ENCODE measurements at places on chromosomes 16 and 17.

DNA sequence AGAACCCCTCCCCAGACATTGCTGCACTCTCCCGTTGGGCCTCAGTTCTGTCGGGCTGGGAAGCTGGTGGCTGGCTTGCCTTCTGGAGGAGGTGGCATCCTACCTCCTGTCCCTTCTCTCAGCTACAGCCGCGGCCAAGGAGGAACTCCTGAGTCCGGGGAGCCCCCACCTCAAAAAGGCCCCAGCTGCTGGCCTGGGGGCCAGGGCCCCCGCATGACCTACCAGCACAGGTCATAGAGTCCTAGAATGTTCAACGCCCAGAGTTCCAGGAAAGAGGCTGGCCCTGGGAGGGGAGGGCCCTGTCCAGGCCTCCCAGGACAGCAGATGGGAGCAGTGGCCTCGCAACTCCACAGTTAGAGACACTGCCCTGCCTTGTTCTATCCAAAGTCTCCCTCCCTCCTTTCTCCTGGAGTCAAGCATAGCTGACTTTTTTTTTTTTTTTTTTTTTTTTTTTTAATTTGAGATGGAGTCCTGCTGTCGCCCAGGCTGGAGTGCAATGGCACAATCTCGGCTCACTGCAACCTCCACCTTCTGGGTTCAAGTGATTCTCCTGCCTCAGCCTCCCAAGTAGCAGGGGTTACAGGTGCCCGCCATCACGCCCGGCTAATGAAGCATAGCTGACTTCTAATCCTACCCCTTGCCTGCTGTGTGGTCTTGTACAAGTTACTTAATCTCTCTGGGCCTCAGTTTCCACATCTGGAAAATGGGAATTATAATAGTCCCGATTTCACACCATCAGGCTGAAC, 7.1 kb downstream of the CARHSP1 start:
- no peak for DNase-seq

DNA sequence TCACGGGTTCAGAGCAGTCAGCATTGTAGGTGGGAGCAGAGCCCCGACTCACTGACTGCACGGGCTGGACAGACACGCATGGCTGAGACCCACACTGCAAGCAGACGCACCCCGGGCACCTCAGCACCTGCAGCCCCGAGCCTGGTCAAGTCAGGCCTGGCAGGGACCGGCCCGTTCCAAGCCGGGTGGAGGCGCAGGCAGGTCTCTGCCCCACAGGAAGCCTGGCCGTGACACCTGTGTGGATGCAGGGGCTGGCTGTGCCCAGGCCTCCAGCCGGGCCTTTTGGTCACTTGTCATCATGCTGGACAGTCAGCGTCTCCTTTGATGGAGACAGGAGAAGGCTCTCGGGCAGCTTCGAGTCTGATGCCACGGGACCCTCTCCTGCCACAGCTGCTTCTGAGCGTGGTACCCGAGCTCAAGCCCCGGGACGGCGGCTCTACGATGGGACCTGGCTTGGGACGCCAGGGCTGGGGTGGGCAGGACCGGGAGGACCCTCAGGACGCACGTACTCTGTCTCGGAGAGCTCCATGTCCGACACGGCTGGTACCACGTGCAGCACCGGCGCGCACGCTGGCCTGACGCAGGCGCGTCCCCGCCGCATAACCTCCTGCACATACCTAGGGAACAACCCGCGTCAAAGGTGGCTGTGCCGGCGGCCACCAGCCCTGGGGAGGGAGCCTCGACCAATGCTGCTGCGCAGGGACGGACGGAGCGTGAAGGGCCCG, 7.9 kb downstream of the PDIA2 start:
- no peak for DNase-seq

- DNase-seq = peak; percentile 36
These were observed 11.8 kb upstream of the CLTC start for GRCh38 chr17:59607817-59608403.

DNA sequence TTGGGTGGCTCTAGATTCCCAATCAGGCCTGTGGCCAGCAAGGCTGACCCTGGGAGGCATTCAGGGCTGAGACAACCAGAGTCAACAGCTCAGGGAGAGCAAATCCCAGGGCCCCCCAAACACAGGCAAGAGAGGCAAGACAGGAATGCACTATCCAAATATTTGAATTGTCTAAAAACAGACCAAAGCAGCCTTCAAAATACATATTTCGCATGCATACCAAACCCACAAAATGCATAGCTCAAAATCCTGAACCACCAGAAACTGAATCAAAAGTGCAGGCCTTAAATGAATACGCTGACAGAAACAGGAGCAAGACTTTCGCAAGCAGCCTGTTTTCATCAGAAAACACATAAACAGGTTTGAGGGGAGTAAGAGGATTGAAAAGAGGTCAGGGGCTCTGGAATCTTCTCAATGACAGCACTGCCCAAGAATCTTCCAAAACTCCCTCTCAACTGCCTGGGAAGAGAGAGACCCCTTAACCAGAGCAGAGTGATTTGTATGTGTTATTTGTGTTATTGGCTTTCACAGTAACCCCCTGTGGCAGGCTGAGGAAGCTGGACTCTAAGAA, 213.6 kb upstream of the CDH5 start:
- no peak for DNase-seq

DNA sequence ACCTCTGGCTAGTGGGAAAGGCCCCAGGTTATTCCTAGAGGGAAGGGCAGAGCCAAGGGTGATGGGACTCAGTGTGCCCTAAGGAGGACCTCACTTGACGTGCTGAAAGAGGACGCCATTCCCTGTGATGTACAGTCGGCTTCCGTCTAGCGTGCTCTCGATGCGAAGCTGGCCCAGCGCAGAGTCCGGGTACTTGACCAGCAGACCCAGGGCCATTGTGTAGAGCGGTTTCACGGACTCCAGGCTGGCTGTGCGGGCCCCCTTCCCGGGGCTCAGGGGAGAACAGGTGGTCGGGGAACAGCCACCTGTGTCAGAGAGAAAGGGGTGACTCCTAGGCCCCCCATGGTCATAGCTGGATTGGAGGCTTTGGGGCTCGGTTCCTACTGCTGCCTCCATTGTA, 19.9 kb downstream of the PLEKHG4 start:
- no peak for DNase-seq

DNA sequence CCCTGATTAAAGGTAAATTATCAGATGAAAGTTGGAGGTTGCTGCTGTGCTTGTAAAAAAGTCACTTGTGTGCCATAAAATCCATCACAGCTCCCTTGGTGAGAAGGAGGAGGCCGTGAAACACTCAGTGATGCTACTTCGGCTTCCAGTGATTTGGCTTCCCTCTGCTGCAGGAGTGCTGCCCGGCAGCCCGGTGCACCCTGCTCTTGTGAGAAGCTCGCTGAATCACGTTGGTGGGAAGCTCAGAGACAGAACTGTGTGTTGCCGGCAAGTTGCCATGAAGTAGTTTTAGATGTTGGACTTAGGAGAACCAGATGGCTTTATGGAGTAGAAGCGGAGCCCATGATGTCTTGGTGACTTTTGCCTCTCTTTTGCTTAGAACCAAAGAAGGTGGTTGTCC, 33.3 kb downstream of the MSI2 start:
- DNase-seq = no peak

GRCh38 chr16:5928476-5929065, 831.0 kb upstream of the EEF2KMT start:
- no peak for DNase-seq

- peak; percentile 85 for DNase-seq
These were observed 7.0 kb upstream of the C1QTNF8 start for GRCh38 chr16:1102921-1103635.
